ENCODE measurements at places on chromosomes 13 and 19. TPM values are rescaled to one million over a fixed set of nuclear protein-coding genes. Genes with fewer than 3 reads are reported as not detected.

DNA sequence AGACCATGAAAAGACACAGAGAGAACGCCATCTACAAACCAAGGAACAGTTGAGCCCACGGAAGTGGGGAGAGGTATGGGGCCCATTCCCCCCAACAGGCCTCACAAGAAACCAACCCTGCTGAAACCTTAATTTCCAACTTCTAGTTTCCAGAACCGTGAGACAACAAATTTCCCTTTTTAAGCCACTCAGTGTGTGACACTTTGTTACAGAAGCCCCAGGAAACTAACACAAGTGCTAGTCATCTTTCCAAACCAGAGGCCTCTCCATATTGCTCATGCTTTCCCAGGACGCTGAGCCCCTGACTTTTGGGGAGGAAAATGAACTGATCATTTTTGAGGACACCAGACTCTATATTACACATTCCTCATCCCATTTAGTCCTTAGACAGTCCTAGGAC, 186.8 kb downstream of the NUFIP1 start:
- H3K4me3 ChIP-seq: no peak overlapping the region
- H3K36me3 ChIP-seq: no peaks in the 10 kb centered on the region
- DNase-seq: no peak
- H3K4me1 ChIP-seq: no peaks in the 10 kb centered on the region

DNA sequence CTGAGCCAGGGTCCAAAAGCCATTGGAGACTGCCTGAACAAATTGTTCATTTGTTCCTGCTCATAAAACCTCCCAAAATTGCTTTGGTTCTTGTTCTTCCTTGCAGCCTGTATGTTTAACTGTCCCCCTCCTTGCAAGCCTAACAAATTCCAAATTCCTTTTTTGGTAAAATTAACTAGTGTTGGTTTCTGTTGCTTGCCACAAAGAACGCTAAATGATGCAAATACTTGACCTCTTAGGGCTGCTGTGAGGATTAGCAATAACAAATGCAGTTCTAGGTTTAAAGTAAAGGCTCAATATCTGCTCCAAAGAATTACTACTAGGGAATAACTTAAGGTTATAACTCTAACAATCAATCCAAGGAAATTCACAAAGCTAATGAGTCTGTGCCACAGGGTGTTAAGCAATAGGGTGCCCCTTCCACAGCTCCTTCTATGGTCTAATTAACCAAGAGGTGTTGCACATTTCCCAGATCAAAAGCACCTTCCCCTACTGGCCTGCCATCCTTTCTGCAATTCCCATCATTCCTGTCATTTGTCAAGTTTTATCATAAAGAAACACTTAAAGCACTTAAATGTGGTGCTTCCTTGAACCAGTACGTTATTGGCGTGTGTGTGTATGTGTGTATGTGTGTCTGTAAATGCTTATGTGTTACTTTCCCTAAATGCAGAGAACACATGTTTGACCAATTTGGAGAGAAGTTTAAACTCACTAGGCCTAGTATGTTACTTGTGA, 110.2 kb downstream of the RAP2A start:
- no peak overlapping the region for H3K4me3 ChIP-seq
- H3K27me3 ChIP-seq: no peaks in the 10 kb centered on the region
- no peak overlapping the region for H3K27ac ChIP-seq
- no peak for DNase-seq

DNA sequence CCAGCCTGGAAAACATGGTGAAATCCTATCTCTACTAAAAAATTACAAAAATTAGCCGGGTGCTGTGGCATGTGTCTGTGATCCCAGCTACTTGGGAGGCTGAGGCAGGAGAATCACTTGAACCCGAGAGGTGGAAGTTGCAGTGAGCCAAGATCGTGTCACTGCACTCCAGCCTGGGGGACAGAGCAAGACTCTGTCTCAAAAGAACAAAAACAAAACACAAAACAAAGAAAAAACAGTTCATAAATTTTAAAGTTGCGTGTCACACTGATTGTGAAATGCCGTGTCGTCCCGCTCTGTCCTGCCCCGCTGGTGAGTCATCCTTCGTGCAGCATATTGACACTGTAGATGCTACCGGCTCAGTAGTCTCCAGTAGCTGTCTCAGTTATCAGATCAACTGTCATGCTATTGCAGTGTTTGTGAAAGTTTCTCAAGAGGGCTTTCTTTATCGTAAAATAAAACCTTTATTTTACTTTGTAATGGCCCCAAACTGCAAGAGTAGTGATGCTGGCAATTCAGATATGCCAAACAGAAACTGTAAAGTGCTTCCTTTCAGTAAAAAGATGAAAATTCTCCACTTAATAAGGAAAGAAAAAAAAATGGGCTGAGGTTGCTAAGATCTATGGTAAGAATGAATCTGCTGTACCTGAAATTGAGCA, 36.4 kb upstream of the IGFL1 start:
- no peak overlapping the region for H3K4me3 ChIP-seq
- H3K4me1 ChIP-seq: no peaks in the 10 kb centered on the region
- H3K27ac ChIP-seq: no peak overlapping the region
- peaks cover 2% of the 10 kb centered on the region for H3K27me3 ChIP-seq
- no peak for DNase-seq

GRCh38 chr19:29664753-29665214, 477 bp upstream of the PLEKHF1 start:
- no peaks in the 10 kb centered on the region for H3K27me3 ChIP-seq
- peak overlapping the region; percentile 64 for H3K27ac ChIP-seq
- H3K36me3 ChIP-seq: no peaks in the 10 kb centered on the region

Gene ZNF730
- 4.4 TPM for total RNA-seq

Gene LILRA1
- 0.33 TPM for total RNA-seq

All from thymus (tissue), 14 donors.